ENCODE measurements at places on chromosomes 5 and 9.

DNA sequence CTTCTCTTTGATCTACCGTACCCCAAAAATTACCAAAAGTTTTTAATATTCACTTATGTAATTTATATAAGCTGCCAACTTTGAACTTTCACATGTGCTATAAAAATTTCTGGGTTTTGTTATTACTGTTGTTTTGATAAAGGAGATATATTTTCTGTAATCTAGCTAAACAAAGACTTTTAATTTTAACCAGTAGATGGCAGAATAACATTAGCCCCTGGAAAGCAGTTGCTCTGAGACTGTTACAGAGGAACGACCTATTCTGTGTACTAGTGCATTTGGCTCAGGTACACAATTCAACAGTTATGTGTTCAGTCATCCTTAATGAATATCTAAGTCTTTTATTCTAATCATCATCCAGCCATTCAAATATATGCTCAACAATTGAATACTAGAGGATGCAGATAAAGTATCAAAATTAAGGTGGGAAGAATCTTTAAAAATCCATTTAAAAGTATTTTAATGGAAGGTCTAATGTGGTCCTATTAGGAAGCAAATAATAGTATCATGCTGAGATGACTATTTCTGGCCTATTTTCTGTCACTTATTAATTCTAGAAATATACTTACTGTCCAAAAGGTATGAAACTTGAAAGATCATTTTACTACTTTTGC is 8.6 kb downstream of the KLHL9 start:
- no peak for DNase-seq

DNA sequence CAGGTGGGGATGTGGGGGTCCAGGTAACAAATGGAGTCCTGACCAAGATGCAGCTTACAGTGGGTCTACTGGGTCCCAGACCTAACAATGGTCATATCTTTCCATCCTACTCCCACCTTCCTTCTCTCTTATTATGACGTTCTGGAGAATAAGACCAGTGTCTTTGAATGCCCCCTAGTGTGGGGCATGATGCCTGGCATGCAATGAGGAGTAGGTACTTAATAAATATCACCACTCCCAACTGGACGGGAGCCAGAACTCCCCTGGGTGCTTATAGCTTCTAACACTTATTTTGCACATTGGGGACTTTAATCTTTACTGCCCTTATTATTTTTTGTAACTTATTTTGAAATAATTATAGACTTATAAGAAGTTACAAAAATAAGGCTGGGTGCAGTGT is 98.2 kb downstream of the NDFIP1 start:
- DNase-seq, result no peak

DNA sequence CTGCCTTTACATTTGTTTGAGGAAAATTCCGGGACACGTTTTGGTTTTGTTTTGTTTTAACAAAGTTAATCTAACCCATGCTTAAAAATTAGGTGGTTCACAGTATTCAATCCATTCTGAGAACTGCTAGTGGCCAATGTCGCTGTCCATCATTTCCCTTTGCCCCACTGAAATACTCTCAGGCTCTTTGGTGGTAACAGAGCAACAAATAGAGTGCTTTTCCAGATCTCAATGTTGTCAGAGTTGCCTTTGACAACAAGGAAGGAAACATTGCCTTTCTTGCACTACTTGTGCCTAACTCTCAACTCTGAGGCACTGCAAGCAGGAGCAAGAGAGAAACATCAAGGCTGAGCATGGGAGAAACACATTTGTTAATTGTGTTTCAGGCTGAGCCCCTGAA is 154.0 kb downstream of the MCTP1 start:
- DNase-seq, result no peak

DNA sequence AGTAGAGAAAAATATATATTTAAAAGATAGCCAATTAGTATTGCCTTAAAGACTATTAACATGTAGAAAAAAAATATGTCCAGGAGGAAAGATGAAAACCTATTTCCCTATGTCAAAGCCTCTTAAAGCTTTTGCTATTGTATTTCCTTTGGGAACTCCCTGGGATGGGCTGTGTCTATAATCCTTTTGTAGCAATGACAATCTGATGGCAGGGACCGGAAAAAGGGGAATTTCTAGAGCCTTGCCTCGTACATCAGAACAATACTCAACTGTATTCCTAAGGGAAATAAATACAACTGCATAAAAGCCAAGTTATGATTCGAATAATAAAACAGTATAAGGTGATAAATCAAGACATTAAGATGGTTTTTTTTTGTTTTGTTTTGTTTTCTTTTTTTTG is 257.3 kb downstream of the MLLT3 start:
- no peak for DNase-seq

GRCh38 chr9:6545017-6545691 is 100.4 kb downstream of the GLDC start:
- DNase-seq, result no peak

GRCh38 chr5:31516802-31517201 is 15.1 kb downstream of the DROSHA start:
- no peak for DNase-seq

DNA sequence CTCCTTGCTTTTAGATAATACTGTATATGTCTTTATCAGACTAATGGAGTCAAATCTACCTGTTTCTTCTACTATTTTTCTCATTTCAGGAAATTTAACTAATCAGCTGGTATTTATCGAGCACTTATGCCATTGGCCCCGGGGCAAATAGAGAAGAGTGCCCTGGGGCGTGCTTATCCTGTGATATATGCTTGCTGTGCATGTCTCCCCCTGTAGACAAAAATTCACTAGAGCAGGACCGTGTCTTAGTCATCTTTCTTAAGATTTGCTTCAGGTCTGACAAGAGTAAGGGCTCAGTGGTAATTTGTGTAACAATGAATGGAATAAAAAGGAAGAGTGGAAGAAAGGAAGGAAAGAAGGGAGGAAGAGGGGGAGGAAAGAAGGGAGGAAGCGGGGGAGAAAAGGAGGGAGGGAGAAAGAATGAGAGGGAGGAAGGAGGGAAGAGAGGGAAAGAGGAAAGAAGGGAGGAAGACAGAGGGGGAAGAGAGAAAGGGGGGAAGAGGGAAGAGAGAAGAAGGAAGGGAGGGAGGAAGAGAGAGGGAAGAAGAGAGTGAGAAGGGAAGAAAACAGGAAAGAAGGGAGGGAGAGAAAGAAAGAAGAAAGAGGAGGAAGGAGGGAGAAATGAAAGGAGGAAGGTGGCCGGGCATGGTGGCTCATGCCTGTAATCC is 295.7 kb upstream of the PANK3 start:
- no peak for DNase-seq

DNA sequence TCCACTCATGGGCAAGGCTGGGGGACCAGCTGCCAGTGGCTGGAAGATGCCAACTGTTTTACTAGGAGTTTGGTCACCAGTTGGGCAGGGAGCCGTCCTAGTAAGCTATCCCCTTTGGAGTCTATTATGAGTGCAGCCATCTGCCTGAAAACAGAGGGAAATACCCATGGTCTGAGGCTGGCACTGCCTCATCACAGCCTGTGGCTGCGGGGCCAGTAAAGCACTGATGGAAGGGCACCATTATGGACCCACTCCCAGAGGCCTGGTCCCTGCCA is 187.2 kb upstream of the PANK3 start:
- DNase-seq, result peak; percentile 42

DNA sequence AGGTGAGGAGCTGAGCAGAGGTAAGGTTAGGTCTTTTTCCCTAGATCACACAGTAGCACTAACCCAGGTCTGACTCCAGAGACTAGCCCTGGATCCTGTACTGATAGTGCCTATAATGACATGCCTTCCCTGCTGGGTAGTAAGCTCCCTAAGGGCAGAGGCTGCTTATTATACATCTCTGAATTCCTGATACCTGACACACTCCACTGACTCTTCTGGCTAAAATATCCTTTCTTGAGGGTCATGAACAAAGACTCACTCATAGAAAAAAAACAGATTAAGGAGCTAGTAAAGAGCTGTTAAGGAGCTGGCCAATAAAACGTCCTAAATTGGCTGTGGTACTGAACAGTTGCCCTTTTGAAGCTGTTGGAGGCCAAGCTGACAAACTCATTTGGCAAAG is 149.0 kb upstream of the ITGA1 start:
- no peak for DNase-seq

DNA sequence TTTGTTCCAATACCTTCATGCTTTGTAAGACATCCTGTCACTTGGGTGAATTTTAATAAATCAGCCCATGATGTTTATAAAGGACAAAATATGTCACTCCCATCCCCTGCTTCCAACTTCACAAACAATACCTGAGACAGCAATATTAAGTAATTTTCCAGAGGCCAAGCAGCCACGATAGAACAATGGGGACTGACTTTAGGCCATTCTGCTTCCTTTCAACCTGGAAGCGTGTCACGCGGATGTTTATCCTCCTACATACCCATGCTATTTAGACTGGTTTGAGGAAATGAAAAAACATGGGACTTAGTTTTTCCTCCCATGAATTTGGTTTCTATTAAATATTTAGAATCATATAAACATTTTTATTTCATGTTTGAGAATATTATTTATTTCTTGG is 82.9 kb downstream of the GRAMD2B start:
- DNase-seq, result no peak

GRCh38 chr5:107285772-107286171 is 385.0 kb downstream of the EFNA5 start:
- DNase-seq, result no peak

DNA sequence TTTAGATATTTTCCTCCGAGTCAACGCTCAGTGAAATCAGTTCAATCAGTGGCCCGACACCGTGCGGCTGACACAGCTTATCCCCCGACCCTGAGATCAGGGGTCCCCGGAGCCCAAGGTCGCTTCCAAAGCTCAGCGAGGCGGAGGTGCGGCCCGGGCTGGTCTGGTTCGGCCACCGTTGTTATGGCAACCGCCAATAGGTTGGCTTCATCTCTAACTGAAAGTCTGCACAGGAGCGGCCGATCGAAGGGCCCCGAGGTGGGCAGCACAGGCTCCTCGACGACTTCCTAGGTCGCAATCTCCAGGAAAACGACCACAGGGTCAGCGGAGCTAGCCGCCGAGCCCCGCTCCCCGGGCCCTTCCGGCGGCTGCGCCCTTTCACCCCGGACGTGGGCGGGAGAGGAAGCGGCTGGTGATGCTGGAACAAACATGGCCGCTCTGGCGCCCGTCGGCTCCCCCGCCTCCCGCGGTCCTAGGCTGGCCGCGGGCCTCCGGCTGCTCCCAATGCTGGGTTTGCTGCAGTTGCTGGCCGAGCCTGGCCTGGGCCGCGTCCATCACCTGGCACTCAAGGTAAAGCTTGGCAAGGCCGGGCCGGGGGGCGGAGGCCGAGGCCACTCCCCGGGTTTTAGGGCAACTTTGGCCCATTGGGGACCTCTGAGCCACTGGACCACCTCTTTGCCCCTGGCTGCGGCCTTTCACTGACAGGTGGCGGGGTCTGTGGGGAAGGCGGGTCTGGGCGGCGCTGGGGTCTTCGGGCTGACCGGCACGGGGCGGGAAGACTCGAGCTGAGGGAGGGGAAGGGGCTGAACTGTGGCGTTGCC is at the start of gene GPR107:
TSS of gene GPR107 (plus strand) at position 403 of the 821 bp plus-strand sequence. CDS start at position 430, 27 bp downstream.
- no peak for DNase-seq

DNA sequence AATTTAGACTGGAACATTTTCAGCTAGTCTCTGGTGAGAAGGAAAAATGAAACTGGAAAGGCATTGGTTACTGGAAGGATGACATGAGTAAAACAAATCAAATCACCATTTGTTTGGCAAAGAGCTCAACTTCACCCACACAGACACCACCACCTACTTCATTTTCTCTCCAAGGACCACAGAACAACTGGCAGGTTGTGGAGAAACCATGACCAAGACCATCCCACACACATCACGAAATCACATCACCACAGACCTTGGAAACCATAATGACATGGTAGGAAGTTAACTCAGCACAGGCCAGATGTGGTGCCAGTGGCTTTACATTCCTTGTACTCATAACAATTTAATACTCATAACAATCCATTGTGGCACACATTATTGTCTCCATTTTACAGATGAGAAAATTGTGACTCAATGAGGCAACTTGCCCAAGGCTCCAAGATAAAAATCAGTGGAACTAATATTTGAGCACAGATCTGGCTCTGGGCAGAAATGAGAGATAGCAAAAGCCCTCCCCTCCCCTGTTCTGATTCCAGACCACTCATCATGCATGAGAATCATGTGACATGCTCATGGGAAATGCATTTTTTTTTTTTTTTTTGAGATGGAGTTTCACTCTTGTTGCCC is 7.5 kb downstream of the OR1K1 start:
- DNase-seq, result no peak

GRCh38 chr5:127980843-127981242 is 102.7 kb upstream of the SLC12A2 start:
- no peak for DNase-seq

GRCh38 chr5:135492319-135492626 is 40.1 kb upstream of the TIFAB start:
- DNase-seq, result no peak

- DNase-seq, result no peak
Measured at GRCh38 chr5:180786531-180787398, 15.8 kb downstream of the MGAT1 start.

GRCh38 chr5:92687821-92688722 is 892.9 kb downstream of the NR2F1-AS1 start:
- no peak for DNase-seq

DNA sequence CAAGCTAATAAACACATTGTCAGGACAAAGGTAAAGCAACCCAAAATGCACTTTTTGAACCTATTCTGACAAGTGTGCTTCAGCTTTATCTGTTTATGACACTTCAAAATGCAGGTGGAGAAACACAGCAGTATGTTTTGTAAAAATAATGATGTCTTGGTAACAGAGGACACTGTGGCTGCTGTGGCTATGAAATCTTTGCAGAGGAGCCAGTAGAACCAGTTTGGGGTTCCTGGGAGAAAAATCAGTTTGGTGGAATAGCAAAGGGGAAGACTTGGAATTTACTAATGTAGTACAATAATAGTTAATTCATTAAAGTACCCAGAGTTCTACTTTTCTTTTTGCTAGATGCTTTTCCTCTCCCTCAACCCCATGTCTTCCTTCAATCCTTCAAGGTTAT is 40.6 kb downstream of the SIL1 start:
- DNase-seq, result no peak

DNA sequence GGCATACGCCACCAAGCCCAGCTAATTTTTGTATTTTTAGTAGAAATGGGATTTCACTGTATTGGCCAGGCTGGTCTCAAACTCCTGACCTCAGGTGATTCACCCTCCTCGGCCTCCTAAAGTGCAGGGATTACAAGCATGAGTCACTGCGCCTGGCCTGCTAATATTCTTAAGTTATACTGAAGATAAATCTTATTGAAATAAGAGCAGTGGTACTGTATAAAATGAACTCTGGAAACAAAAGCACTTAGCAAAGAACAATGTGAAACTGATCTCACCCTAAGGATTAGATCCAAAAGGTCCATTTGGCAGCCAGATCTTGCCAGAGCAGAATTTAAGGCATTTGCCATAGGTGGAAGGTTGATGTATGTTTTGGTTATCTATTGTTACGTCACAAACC is 27.1 kb downstream of the CYSTM1 start:
- DNase-seq, result no peak

DNA sequence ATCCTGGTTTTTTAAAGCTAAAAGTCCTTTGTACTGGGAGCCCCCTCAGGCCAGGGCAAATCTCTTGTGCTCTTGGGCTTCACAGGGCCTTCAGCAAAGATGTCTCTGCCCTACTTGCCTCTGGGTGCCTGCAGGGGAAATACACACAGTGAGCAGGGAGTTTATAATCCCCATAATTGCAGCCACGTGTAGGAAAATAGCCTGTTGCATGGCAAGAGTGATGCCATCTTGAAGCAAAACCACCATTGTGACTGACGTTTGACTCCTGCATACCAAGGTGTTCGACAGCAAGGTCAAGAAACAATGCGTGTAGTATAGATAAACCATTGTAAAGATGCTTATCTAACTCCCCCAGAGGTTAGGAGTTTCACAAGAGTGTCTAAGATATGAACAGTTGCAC is 11.4 kb upstream of the IL3 start:
- DNase-seq, result no peak

- DNase-seq, result no peak
Measured at GRCh38 chr5:126801992-126802294, 25.0 kb downstream of the LMNB1 start.
